ENCODE measurements at places on chromosomes 1 and 21.

DNA sequence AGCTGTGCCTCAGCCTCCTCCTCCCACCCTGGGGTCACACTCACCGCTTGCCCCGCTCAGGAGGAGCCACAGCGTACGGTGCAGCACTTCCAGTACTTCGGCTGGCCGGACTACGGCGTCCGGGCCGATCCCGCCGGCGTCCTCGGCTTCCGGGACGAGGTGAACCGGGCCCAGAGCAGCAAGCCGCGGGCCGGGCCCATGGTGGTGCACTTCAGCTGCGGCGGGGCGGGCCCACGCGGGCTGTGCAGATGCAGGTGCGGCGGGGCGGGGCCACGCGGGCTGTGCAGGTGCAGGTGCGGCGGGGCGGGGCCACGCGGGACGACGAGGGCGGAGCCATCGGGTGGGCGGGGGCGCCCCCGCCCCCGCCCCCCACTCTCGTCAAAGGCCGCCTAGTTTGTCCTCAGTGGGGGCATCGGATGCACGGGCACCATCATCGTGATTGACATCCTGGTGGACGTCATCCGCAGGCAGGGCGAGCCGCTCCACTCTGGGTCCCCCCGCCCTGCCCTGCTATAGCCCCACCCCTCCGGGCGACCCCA lies 5.5 kb downstream of the RNF223 start:
- peak; percentile 60 for DNase-seq

GRCh38 chr21:44989537-44989886 lies 49.7 kb downstream of the SLX9 start:
- DNase-seq: no peak

- DNase-seq: no peak
Observed at GRCh38 chr1:204286831-204287421, 72.8 kb downstream of the PLEKHA6 start.

- no peak for DNase-seq
Observed at GRCh38 chr1:212401838-212402582, 12.7 kb downstream of the PACC1 start.

DNA sequence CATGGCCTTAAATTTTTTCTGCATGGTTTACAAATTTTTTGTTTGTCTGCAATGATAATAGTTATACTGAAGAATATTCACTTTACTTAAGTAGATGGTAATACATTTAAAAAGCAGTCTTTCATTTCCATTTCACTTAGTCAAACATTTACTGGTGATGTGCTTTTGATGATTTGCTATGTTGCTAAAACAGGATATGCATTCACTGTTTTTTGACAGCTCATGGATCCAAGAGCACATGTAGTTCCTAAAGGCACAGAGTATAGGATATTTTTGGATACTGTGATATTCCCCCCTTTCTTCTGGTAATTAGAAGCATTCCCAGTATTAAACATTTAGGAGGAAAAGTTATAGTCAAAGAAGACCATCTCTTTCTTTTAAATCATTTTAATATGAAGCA lies 45.9 kb downstream of the RAP1A start:
- DNase-seq: no peak

DNA sequence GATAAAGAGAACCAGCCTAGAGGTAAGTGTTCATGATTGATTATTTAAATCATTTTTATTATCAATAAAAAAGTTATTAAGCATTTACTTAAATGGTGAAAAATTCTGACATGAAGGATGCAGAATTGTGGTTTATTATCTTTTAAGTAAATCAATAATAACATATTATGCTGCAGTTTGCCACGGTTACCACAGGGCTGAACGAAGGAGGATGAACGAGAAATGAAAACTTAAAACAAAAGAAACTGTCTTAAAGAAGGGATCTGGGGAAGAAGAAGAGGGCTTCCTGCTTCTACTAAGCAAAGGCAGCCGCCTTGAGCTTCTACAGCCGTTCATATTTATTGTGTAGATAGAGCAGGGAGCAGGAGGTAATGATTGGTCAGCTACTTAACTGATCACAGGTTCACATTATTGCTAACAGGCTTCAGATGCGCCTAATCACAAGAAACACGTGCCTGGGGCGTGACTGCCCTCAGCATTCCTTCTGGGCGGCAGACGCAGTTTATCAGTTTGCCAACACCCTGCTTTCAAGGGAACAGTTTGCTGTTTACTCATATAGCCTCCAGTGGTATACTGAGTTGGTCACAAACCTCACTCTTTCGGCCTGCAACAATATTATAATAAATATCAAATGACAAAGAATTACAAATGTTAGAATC lies 5.8 kb upstream of the FNBP1L start:
- no peak for DNase-seq

DNA sequence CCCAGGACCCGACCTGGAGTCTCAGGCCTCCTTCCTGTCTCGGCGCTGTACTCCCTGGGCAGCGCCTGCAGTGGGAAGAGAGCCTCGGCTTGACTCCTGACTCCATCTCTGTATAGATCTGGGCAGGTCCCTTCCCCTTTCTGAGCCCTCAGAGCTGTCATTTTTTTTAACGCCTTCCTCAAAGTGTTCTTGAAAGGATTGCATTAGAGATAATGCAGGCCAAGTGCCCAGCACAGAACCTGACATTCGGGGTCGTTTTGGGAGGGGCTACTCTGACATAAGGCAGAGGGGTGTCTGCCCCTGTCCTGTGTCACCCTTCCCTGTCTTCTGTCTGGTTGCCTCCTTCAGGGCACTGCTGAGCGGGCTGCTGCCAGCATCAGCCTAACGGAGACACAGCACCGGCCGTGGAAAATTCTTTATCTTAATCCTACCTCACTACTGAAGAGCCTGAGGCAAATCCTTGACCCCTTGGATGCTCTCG lies 271.6 kb downstream of the TRABD2B start:
- no peak for DNase-seq

- no peak for DNase-seq
Observed at GRCh38 chr1:31880957-31881687, 57.0 kb downstream of the PTP4A2 start.

GRCh38 chr1:60745484-60745883 lies 336.9 kb upstream of the NFIA start:
- no peak for DNase-seq

- DNase-seq: no peak
Observed at GRCh38 chr1:246577082-246577719, 10.9 kb downstream of the CNST start.

- no peak for DNase-seq
Observed at GRCh38 chr1:179996099-179996498, 41.5 kb downstream of the CEP350 start.

DNA sequence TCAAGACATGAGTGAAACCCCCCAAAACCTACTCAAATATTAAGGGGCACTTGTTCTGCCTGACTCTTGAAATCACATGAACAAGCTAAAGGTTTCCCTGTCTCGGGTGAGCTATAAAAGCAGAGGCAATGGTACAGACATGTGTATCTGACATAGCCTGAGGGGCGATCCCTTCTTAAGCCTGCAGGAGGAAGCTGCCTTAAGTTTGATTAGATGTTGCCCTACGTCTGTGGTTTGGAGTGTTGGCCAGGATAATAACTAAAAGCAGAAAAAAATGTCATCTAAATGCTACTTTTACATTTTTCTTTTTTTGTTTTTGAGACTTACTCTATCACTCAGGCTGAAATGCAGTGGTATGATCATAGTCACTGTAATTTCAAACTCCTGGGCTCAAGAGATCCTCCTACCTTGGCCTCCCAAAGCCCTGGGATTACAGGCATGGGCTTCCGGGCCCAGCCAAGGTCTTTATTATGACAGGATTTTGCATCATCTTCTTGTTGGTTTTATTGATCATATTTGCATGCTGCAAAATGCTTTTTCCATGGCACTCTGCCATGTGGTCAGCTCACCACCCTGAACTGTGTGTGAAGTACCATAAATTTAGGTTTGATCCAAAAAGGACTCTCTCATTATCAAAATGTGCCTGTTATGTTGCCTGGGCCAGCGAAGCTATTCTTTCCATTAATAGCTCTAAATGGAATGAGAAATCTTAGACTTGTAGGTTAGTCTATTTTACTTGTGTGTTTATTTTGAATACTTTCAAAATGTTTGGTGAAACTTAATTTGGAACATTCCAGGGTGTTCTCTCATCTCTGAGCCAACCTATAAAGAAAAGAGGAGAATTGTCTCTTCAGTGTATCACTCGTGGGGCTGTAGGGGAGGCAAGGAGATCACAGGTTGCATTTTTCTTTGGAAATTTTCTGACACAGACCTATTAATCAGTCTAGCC lies 15.0 kb upstream of the HMGN1 start:
- no peak for DNase-seq

DNA sequence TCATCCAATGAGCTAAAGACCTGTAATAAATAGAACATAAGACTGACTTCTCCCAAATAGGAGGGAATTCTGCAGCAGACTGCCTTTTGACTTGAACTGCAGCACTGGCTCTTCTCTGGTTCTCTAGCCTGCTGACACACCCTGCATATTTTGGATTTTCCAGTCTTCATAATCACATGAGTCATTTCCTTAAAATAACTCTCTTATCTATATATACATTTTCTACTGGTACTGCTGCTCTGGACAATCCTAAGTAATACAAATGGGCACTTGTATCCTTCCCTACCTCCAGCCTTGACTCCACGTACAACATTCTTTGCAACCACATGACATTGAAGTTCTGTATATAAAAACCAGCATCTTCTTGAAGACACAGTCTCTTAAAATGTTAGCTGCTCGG lies 429.4 kb upstream of the TMPRSS15 start:
- no peak for DNase-seq

DNA sequence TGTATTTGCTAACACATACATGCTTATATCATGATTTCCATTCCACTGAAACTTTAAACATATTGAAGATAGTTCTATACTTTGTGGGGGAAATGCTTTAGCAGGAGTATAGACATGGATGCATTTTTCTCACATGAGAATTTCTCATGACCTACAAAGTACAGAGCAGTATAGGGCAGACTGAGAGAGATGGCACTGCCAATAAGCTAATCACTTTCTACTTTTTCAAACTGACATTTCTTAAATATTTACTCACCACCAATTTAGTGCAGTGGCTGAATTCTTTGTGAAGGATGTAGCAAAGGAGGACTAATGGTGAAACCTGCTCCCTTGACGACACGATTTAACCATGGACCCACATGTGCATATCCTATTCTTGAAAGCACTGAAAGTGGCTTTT lies 923.5 kb downstream of the ADGRL2 start:
- no peak for DNase-seq

GRCh38 chr1:37002898-37003297 lies 31.4 kb downstream of the GRIK3 start:
- DNase-seq: no peak

DNA sequence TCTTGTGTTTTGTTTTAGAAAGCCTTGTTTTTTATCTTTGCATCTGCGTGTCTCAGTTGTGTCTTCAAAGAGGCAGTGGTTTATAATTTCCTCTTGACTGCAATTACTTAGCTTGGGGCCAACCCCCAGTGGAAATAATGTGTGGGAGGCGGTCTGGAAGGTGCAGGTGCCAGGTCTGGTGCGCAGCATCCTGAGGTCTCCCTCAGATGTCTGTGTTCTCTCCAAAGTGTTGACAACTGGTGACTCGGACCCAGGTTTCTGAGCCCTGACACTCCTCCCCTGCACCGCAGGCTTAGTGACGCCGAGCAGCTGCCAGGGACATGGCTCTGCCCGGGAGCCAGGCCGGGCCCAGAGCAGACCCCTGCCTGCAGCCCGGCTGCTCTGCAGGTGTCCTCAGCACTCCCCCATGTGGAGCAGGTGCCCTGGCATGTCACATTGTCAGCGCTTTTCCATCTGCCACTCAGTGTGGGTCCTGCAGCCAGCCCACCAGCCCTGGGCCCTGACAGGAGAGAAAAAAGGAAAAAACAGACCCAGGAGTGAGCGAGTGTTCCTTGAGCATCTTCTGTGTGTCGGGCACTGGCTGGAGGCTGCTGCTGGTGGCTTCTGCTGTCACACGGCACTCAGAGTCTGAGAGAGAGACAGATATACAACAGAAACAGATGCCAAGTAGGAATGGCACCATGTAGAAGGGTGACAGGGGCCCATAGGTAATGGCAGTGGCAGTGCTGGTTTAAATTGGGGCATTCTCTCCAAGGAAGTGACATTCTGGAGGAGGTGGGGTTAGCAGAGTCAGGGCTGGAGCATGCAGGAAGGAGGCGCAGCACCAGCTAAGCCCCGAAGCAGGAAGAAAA lies 24.8 kb upstream of the SELENON start:
- peak; percentile 73 for DNase-seq

GRCh38 chr1:164688791-164689190 lies 129.8 kb downstream of the PBX1 start:
- DNase-seq: no peak

GRCh38 chr21:38036016-38036415 lies 119.8 kb upstream of the KCNJ6 start:
- DNase-seq: no peak

GRCh38 chr1:63074321-63074720 lies 248.0 kb upstream of the FOXD3 start:
- DNase-seq: no peak

DNA sequence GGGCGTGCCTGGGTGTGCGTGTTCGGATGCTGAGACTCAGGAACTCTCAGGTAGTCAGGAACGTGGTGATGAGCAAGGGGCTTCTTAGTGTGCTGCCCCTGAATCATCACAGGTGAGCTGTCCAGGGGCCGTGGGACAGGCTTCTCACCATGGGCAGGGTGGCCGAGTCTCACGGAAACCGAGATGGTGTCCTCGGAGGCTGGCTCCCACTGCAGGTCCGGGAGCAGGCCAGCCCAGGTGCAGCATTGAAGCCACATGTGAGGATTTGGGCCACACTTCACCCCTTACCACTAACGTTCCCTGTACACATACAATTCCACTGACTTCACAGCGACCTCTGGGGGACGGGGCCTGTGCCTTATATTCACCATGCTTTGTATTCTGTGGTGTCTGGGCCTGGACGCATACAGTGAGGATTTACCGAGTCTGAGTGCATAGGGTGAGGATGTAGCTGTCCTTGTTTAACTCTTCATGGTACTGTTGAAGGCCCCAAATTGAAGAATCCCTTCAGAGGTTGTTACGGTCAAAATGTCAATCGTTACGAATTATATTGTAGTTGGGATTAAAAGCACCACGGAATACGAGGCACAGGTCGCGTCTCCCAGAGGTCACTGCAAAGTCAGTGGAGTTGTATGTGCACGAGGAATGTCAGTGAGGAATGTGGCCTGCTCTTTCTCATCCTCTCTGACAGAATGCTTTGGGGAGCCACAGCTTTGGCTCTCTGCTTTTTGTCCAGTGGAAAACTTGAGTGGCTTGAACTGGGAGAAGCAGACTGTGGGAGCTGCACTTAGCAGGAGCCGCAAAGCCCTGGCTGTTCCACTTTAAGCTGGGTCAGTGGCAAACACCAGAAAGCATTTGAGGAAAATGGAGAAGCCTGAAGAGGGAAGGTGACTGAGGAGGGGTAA lies 95.3 kb downstream of the MTR start:
- DNase-seq: no peak

GRCh38 chr1:1281533-1282321 lies 1.5 kb downstream of the SCNN1D start:
- no peak for DNase-seq

DNA sequence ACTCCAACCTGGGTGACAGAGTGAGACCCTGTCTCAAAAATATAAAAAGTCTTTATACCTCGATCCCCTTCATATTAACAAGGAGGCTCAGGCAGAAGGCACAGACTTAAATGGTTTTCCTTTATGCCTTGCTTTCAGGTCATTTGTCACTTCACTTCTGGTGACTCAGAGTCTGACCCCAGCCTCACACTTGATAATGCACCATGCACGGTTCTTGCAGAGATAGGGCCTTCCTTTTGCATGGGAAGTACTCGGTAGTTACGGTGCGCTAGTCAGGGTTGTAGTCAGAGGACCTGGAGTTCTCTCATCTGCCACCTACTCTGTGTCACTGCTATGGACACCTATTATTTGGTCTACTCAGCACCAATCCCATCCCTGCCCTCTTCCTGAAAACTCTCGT lies 43.6 kb upstream of the BMP8B start:
- DNase-seq: no peak

Measured in T-helper 17 cell (primary cell).